ENCODE measurements at places on chromosomes 7 and 10. TPM values are rescaled to one million over a fixed set of nuclear protein-coding genes. Genes with fewer than 3 reads are reported as not detected.

GRCh38 chr7:45682358-45682735 is 108.2 kb downstream of the ADCY1 start:
- no peak overlapping the region for H3K27ac ChIP-seq
- no peaks in the 10 kb centered on the region for H3K36me3 ChIP-seq
- H3K4me3 ChIP-seq = no peak overlapping the region
- H3K4me1 ChIP-seq = no peaks in the 10 kb centered on the region

GRCh38 chr7:25638590-25639244 is 410.4 kb upstream of the NPVF start:
- H3K27ac ChIP-seq = no peak overlapping the region
- H3K4me3 ChIP-seq = no peak overlapping the region
- H3K27me3 ChIP-seq = no peaks in the 10 kb centered on the region

GRCh38 chr7:52925332-52925731 is 110.1 kb upstream of the POM121L12 start:
- DNase-seq = no peak
- no peak overlapping the region for H3K27ac ChIP-seq
- no peaks in the 10 kb centered on the region for H3K36me3 ChIP-seq
- no peak overlapping the region for H3K4me3 ChIP-seq
- H3K4me1 ChIP-seq = peaks cover 4% of the 10 kb centered on the region

DNA sequence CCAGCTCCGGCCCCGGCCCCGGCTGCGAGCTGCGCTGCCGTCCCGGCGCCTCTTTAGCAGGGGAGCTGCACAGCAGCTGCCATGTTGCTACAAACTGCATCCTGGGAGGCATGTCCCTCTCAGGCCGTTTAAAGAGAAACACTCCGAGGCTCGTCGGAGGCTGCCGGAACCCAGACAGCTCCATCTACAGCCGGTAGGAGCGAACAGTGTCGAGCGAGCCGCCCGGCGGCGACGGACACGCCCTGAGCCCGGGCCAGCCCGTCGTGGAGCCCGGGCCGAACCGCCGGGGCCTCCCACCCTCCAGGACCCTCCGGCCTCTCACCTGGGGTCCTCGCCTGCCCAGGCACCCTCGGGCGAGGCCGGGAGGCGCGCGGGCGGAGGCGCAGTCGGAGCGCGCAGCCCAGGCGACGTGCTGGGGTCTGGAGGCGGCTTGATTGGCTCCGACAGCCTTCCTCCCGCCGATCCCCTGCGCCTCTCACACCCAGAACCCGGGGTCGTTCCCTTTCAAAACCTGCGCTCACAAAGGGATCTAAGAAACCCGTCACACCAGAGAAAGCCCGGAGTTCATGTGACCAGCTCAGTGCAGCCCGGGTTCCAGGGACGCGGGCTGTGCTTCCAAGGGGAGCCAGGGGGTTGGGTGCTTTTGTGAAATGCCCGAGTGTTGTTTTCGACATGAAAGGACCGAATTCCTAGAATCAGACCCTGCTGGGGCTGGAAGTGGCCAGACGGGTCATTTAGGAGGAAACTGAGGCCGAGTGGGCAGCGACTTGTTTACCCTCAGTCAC is at the start of gene ZNF777:
TSS of gene ZNF777 (minus strand) at position 570 of the 785 bp plus-strand sequence. CDS start 5,040 bp downstream, outside the sequence.
- peaks cover 4% of the 10 kb centered on the region for H3K36me3 ChIP-seq
- peaks cover 9% of the 10 kb centered on the region for H3K27me3 ChIP-seq
- H3K4me1 ChIP-seq = peaks cover 21% of the 10 kb centered on the region
- H3K4me3 ChIP-seq = peak within 1 kb of the TSS; percentile 92
- DNase-seq = peak; percentile 81

DNA sequence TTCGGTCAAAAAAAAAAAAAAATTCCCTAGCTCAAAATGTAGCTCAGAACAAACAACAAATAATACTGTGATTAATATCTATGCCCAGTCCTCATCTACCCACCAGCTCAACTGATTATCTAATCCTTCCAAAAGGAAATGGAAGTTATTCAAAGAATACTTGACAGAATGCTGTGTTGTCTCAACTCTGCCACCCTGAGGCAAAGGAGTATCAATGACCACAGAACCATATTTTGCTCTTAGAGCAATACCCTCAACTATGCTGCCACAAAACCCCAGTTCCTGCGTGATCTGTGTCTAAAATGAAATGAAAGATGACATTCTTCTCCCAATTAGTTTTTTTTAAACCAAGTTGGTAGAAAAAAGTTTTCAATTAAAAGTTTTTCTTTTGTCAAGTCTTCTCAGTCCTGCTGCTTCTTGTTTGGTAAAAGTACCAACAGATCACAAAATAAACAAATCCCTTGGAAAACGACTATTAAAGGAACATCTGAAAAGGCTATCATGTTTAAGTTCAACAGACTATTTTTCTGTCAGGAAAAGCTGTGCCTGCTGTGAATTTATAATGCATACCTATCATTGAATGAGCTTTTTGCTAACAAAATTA is 21.6 kb downstream of the RBM28 start:
- DNase-seq = no peak
- H3K4me3 ChIP-seq = no peak overlapping the region
- H3K36me3 ChIP-seq = peaks cover 30% of the 10 kb centered on the region
- H3K27ac ChIP-seq = no peak overlapping the region
- no peaks in the 10 kb centered on the region for H3K27me3 ChIP-seq
- peaks cover 4% of the 10 kb centered on the region for H3K4me1 ChIP-seq

- no peak overlapping the region for H3K27ac ChIP-seq
- H3K4me1 ChIP-seq = no peaks in the 10 kb centered on the region
Measured at GRCh38 chr10:1672001-1672781, 65.1 kb downstream of the ADARB2 start.

- no peaks in the 10 kb centered on the region for H3K27me3 ChIP-seq
- H3K27ac ChIP-seq = peak overlapping the region; percentile 89
- DNase-seq = no peak
- peaks cover 42% of the 10 kb centered on the region for H3K4me1 ChIP-seq
- peak overlapping the region; percentile 72 for H3K4me3 ChIP-seq
Measured at GRCh38 chr10:71998840-71999194, 34.6 kb downstream of the CHST3 start.

- no peak for DNase-seq
- H3K36me3 ChIP-seq = no peaks in the 10 kb centered on the region
- H3K27ac ChIP-seq = no peak overlapping the region
- H3K4me1 ChIP-seq = no peaks in the 10 kb centered on the region
Measured at GRCh38 chr7:135817583-135817982, 69.0 kb upstream of the FAM180A start.

GRCh38 chr7:44315301-44315903 is 10.0 kb downstream of the CAMK2B start:
- H3K27me3 ChIP-seq = peaks cover 30% of the 10 kb centered on the region
- H3K27ac ChIP-seq = no peak overlapping the region

GRCh38 chr10:2891770-2892124 is 175.6 kb upstream of the PFKP start:
- no peaks in the 10 kb centered on the region for H3K36me3 ChIP-seq
- H3K4me3 ChIP-seq = no peak overlapping the region
- peaks cover 40% of the 10 kb centered on the region for H3K27me3 ChIP-seq
- no peak overlapping the region for H3K27ac ChIP-seq

DNA sequence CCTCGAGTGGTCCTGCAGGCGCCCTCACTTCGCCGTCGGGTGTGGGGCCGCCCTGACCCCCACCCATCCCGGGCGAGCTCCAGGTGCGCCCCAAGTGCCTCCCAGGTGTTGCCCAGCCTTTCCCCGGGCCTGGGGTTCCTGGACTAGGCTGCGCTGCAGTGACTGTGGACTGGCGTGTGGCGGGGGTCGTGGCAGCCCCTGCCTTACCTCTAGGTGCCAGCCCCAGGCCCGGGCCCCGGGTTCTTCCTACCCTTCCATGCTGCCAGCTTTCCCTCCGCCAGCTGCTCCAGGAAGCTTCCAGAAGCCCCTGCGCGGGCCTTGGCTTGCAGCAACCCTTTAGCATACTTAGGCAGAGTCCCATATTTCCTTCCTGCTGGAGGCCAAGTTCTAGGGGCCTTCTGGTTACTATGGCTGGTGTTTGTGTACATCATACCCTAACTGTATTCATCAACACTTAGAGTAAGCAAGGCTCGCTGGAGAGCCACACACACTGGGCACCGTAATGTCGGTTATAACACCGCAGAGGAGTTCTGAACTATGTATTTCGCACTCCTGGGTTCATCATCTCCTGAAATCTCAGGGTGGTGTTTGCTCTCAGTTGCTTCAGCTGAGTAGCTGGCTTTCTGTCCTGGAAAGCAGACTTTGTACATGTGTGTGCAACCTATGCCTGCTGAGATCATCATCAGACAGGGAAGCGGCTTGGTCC is 471 bp downstream of the MGMT start:
- H3K4me1 ChIP-seq = peaks cover 9% of the 10 kb centered on the region
- H3K4me3 ChIP-seq = peak overlapping the region; percentile 86
- H3K27ac ChIP-seq = peak overlapping the region; percentile 71
- no peak for DNase-seq

GRCh38 chr7:47008461-47008860 is 573.5 kb downstream of the TNS3 start:
- no peak overlapping the region for H3K27ac ChIP-seq
- peaks cover 4% of the 10 kb centered on the region for H3K36me3 ChIP-seq
- H3K4me3 ChIP-seq = no peak overlapping the region

- no peaks in the 10 kb centered on the region for H3K27me3 ChIP-seq
- no peak overlapping the region for H3K4me3 ChIP-seq
- H3K4me1 ChIP-seq = peaks cover 22% of the 10 kb centered on the region
- DNase-seq = no peak
Measured at GRCh38 chr10:5645375-5645774, 21.0 kb downstream of the ASB13 start.

DNA sequence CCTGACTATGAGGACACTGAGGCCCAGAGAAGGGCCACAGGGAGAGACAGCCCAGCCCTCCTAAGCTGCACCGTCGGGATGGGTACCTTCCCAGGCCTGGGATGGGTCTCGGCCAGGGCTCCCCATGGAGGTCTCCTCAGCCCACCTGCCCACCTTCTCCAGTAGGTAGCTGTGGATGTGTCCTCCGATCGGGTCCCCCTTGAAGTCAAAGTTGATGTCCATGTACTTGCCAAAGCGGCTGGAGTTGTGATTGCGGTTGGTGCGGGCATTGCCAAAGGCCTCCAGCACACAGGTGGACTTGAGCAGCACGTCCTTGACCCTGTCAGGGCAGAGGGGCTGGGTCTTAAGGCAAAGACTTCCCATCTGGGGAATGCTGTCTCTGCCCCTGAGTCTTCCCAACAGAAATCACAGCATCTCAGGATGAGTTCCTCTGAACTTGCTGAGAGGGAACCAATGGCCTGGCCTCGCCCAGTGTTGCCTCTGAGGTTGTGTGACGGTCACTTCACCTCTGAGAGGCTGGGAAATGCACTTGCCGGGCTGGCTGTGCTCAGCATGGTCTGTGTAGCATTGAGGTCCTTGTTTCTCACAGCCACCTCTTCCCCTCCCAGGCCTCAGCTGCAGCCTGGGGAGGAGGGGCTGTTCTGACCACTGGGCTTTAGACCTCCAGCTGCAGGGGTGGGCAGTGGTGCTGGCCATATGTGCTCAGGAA is 3.3 kb downstream of the MYO1G start:
- H3K27ac ChIP-seq = no peak overlapping the region
- H3K27me3 ChIP-seq = no peaks in the 10 kb centered on the region
- H3K36me3 ChIP-seq = no peaks in the 10 kb centered on the region
- no peak overlapping the region for H3K4me3 ChIP-seq
- no peak for DNase-seq
- peaks cover under 1% of the 10 kb centered on the region for H3K4me1 ChIP-seq

- H3K4me3 ChIP-seq = no peak overlapping the region
- peaks cover 9% of the 10 kb centered on the region for H3K4me1 ChIP-seq
- DNase-seq = no peak
Measured at GRCh38 chr10:124559372-124560132, 97.9 kb downstream of the LHPP start.

- H3K36me3 ChIP-seq = peaks cover 14% of the 10 kb centered on the region
- H3K27me3 ChIP-seq = no peaks in the 10 kb centered on the region
- DNase-seq = no peak
- no peak overlapping the region for H3K27ac ChIP-seq
- H3K4me1 ChIP-seq = no peaks in the 10 kb centered on the region
- no peak overlapping the region for H3K4me3 ChIP-seq
Measured at GRCh38 chr10:27547482-27547881, 43.4 kb downstream of the RAB18 start.

- no peak overlapping the region for H3K4me3 ChIP-seq
- peak overlapping the region; percentile 20 for H3K27ac ChIP-seq
Measured at GRCh38 chr10:76554478-76554877, 1083.1 kb downstream of the KCNMA1 start.

DNA sequence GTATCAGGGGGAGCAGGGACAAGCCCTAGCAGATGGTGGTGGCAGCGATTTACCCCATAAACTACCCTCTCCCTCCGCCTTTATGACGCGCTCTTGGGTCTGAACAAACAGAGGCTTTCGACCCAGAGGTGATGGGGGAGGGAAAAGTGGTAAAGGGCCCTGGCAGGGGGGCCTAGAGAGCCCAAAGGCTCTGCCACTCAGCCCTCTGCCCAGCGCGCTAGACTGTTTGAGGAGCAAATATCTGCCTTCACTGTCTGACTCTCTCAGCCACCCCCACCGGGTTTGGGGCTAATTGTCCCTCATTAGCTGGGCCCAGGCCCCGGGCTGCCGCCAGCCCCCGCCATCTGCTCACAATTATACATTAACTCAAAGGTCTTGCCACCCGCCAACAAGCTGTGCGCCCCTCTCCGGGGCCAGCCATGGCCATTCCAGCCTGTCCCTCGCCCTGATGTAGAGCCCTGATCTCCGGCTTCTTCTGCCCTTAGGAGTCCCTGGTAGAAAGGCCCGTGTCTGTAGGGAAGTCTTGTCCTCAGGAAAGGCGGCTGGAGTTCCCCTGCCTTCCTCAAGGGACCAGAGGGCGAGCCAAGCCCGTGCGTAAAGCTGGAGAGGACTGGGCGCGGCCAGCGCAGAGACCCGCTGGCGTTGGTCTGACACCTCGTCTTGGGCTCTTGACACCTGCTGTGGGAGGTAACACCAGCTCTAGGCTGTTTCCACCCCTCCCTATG is 1.9 kb upstream of the PAX4 start:
- peaks cover 7% of the 10 kb centered on the region for H3K4me1 ChIP-seq
- peak overlapping the region; percentile 64 for H3K4me3 ChIP-seq
- DNase-seq = no peak
- H3K27ac ChIP-seq = no peak overlapping the region
- no peaks in the 10 kb centered on the region for H3K36me3 ChIP-seq

The ETV1 gene
- 35.6 TPM for total RNA-seq

The GIMAP2 gene
- total RNA-seq = not detected

The CYP3A5 gene
- 53.0 TPM for total RNA-seq

The NYAP1 gene
- total RNA-seq = 6.3 TPM

The KNDC1 gene
- total RNA-seq = 6.4 TPM

The PPA1 gene
- total RNA-seq = 110 TPM

The OR9A2 gene
- total RNA-seq = not detected

The SPDYE6 gene
- total RNA-seq = not detected

The FAM20C gene
- 17.4 TPM for total RNA-seq

The VAX1 gene
- total RNA-seq = 0.58 TPM

All from type B pancreatic cell (in vitro differentiated cells).